ENCODE measurements at places on chromosomes 7 and 10.

GRCh38 chr7:108088729-108089128 is 41.4 kb downstream of the LAMB4 start:
- DNase-seq, result no peak

DNA sequence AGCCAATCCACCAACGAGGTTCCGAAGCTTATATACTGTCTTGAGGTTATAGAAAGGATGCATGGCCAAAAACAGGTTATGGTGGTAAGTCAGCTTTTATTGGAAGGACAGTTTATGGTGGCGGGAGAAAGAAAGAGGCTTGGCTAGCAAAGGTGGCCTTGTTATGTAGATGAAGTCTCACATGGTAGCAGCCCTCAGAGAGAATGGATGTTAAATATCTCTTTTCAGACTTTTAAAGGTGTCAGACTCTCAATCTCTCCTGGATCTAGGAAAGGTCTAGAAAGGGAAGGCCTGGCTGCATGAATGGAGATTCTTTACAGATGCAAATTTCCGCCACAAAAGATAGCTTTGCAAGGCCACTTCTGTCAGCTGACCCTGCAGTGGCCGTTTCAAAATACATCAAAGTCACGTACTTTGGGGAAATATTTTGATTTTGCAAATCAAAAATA is 333.8 kb downstream of the GALNT17 start:
- no peak for DNase-seq

GRCh38 chr10:74117738-74118137 is 32.9 kb downstream of the AP3M1 start:
- DNase-seq, result no peak

- no peak for DNase-seq
Measured at GRCh38 chr7:17822547-17823173, 117.6 kb downstream of the SNX13 start.

DNA sequence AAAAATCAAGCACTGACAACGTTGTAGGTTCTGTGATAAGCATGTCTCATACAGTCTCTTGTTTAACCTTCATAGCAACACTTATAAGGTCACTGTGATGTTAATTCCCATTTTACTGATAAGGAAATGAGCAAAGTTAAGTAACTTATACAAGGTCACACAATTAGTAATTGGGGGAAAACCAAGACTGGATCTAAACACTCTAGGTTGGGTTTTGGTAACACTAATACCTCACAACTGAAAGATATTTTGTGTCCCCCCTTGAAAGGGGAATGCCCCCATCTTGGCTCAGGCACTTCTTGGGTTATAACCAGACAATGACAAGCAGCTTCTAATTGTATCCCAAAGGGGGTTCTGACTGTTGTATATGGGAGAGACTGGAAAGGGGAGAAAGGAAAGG is 36.0 kb upstream of the ABCB4 start:
- no peak for DNase-seq

GRCh38 chr10:4217187-4217586 is 432.2 kb upstream of the KLF6 start:
- DNase-seq, result no peak

DNA sequence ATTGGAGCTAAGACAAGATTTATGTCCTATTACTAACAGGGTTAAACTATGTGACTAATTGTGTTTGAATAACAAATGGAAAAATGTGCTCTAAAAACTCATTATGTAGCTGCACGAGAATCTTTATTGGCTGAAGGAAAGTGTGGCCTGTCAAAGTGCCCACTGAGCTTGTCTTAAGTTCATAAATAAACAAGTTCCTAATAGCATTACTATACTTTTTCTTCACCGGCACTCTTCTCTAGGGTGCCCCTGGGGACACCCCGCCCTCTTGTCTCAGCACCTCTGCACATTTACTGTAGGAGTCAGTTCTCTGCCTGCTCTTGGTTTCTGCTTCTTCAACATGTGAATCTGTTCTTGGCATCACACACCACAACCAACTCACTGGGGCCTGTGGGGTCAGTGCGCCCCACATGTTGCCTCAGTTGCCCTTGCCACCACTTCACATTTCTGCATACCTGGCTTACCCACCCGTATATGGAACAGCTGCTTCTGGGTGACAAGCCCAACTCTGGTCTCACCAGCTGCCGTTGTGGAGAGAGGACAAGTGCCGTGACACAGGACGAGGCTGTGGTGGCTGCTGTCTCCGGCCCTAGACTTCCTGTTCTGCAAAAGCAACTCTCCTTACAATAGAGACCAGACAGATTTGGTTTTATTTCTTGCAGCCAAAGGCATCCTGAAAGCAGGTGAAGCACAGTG is 96.3 kb upstream of the DDC start:
- no peak for DNase-seq

DNA sequence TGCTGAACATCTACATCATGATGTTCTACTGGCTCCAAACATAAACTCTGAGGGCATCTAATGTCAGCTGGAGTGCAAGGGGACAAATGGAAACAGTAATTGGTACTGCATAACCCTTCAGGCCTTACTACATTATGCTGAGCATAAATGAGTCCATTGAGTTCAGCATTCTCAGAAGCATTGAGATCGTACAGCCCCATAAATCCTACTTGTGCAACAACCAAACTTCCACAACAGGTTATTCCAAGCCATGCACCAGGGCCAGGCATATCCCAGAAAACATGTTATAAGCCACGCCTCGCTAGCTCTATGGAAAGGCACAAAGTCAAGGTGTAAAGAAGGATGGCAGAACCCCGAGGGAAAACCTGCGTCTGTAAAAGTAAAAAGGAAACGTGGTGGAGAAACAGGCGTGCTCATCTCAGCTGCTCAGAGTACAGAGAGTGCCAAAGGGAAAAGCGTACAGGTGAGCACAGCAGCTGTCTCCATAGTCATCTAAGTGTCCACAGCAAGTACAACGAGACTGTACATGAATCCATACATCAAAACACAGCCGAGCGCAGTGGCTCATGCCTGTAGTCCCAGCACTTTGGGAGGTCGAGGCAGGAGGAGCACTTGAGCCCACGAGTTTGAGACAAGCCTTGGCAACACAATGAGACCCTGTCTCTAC is 124.6 kb downstream of the PARD3 start:
- DNase-seq, result no peak

DNA sequence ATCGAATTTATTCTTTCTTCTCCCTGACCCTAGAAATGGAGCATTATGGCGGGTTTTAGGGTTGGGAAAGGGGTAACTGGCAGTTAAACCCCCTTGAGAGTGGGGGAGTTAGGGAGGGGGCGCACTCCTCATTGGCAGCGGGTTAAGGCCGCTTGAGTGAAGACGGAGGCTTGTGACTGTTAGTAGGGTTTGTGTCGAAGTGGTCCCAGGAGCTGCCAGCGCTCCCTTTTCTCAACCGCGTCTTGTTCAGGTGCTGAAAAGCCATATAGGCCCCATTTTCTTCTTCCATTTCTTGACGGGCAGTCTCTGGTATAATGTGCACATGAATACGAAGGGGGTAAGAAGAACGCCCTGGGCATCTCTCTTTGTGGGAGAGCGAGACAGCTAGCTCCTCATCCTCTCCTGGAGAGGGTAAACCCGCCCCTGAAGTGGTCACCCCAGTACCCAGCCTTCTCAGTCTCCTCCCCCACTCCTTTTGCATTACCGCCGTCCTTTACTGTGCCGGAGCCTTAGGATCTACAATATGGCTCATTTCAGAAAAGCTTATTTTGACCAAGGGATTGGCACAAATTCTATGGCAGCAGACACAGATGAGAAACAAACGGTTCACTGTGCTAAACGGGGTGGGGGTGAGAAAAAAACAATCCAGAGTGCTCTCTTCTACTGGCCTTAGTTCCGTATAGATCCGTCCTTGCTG is 836 bp downstream of the KMT2E start:
- DNase-seq, result peak; percentile 73
